8988T (cell line): ENCODE measurements at places on chromosomes 5 and 9.

DNA sequence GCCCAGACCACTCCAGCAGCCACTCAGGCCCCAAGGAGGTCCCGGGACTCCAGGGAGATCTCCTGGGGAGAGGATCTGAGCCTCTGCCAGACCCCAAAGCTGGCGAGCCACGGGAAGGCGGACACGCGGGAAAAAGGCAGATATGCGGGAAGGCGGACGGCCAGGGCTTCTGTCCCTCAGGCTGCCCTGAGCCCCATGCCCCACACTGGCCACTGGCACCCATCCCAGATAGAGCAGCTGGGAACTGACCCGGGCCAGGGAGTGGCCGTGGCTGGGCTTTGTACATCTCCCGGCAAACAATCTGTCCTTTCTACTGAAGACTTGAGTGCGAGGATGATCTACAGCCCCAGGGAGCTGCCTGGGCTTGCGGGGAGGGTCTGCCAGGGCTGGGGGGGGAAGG is 21.1 kb upstream of the NOTCH1 start:
- no peak for DNase-seq

DNA sequence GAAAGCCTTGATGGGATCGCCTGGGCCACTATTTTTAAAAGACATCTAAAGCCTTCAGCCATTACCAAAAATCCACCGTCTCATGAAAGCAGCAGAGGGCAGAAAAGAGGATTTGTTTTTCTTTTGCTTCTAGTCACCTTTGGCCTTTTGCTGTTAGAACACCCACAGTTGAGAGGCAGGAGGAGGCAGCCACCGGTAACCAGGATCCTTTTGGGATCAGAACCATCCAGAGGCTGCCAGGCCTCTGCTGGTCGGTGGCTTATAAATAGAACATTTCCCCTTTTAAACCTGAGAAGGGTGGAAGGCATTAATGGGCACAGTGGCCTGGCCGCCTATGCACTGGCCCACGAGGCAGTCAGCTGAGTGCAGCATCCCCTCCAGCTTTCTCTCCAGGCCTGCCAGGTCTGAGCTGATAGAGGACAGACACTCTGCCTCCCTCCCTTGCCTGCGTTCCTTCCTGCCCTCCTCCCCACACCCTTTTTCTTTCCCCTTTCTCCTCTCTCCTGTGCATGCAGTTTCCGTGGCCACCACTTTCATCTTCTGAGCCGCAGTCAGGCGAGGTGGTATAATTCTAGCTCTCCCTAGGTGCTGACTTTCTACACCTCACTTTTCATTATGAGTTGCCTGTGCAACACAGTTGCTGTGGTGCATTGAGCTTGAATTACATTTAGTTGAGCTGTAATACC is 253.4 kb downstream of the ARHGAP26 start:
- DNase-seq = no peak

DNA sequence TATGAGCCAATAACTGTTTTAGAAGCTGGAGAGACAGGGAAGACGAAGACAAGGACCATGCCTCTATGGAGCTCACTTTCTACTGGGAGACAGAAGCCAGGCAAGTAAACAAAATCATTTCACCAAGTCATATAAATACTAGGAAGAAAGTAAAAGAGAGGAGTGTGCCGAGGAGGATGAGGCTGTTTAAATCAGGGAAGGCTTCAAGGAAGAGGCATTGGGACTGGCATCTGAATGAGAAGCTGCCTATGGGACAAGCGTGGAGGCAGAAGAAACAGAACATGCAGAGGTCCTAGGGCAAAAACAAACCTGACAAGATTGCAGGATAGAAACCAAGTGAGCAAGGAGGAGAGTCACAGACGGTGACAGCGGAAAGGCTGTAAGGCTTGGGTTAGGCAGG is 68.1 kb upstream of the CPLX2 start:
- no peak for DNase-seq

- DNase-seq = no peak
These were observed 43.9 kb downstream of the HRH2 start for GRCh38 chr5:175701797-175702196.

- peak; percentile 20 for DNase-seq
These were observed 118.1 kb downstream of the DPYSL3 start for GRCh38 chr5:147391781-147392180.

DNA sequence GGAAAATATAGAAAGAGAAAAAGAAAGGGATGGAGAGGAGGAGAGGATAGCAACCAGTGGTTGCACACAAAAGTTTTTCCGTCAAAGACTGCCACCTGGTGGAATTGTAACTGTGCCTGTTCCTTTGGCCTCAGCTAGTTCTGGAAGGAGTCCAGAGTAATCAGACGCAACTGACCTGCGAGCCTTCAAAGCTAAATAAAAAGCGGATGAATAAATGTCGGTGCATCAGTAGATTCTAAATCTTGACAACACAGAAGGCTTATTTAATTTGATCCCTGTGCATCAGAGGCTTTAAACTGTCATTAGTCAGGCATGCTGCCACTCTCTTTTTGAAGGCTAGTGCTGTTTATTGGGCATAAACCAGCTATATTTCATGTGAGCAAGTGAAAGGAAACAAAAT is 132.9 kb upstream of the ACO1 start:
- no peak for DNase-seq

GRCh38 chr9:132869266-132869665 is 8.8 kb downstream of the AK8 start:
- DNase-seq = no peak

GRCh38 chr5:113270086-113270485 is 164.7 kb downstream of the TSSK1B start:
- no peak for DNase-seq

- peak; percentile 50 for DNase-seq
These were observed 210.2 kb downstream of the DAB2IP start for GRCh38 chr9:121861501-121862180.

GRCh38 chr5:151892393-151892792 is 32.3 kb downstream of the GLRA1 start:
- no peak for DNase-seq

GRCh38 chr9:134189470-134190231 is 25.3 kb upstream of the RNU6ATAC start:
- DNase-seq = peak; percentile 10

GRCh38 chr9:1271367-1271766 is 221.2 kb downstream of the DMRT2 start:
- DNase-seq = no peak

GRCh38 chr5:37812365-37812764 is 27.5 kb downstream of the GDNF start:
- no peak for DNase-seq

DNA sequence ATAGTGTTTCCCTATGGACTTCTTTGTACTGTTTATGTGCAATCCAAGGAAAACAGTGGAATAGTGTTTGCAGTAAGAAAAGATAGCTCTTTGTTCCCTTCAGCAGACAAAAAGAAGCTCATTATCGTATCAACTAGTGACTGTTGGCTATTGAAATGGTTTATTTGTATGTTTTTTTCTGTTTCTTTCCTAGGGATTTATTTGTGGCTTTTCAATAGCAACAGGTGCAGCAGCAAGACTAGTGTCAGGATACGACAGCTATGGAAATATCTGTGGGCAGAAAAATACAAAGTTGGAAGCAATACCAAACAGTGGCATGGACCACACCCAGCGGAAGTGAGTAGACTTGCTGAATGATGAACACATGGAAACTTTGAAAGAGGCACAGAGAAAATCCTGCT is 65.1 kb downstream of the SLC44A1 start:
- no peak for DNase-seq

- no peak for DNase-seq
These were observed 4.2 kb downstream of the NKX2-5 start for GRCh38 chr5:173230690-173231380.

- DNase-seq = no peak
These were observed 36.4 kb downstream of the GLT6D1 start for GRCh38 chr9:135602789-135603481.

DNA sequence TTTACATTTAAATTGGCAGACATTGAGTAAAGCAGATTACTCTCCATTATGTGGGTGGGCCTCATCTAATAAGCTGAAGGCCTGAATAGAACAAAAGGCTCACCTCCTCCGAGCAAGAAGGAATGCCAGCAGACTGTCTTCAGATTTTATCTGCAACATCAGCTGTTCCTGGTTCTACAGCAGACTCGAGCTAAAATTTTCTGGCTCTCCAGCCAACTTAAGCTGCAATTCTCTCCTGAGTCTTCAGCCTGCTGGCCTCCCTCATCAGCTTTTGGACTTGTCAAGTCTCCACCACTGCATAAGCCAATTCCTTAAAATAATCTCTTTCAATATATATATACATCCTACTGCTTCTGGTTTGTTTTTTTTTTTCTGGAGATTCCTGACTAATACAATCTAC is 12.5 kb downstream of the TRPM3 start:
- DNase-seq = no peak

GRCh38 chr9:72290311-72290710 is 74.7 kb downstream of the ZFAND5 start:
- DNase-seq = no peak

GRCh38 chr5:40736103-40736875 is 19.5 kb downstream of the TTC33 start:
- no peak for DNase-seq

DNA sequence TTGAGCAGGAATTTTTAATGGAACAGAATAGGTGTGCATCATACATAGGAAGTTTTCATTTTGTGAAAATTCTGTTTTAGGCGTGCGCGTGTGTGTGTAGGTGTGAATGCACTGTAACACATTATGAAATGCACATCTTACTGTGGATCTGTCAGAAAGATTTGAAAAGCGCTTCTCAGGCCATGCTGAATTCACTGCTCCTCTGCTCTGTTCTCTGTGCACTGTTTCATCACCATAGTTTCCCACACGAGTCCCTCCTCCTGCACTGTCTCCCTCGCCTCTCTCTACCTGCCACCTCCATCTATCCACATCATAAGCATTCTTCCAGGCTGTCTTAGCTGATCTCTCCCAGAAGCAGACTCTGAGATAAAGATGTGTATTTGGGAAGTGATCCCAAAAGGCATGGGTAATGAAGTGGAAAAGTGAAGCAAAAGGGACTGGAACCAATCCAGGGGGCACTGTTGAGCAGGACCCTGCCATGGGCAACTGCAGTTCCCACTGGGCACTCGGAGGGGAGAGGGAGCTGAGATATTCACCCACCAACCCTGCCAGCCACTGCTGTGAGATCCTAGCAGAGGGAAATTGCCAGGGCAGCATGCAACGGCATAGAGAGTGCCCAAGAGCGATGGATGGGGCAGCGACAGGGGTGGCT is 65.9 kb downstream of the GABBR2 start:
- DNase-seq = no peak

GRCh38 chr5:165626161-165626560 is 2120.7 kb downstream of the MAT2B start:
- no peak for DNase-seq

GRCh38 chr5:60636644-60637043 is 63.3 kb downstream of the DEPDC1B start:
- no peak for DNase-seq
